ENCODE measurements at places on chromosomes 16 and 17.

- DNase-seq, result no peak
Observed at GRCh38 chr16:52584354-52585320, 37.7 kb upstream of the TOX3 start.

- no peak for DNase-seq
Observed at GRCh38 chr16:50526796-50527195, 21.4 kb upstream of the NKD1 start.

GRCh38 chr17:5201011-5201410 is 9.3 kb upstream of the ZNF594 start:
- no peak for DNase-seq

- DNase-seq, result no peak
Observed at GRCh38 chr16:2335286-2335895, 5.1 kb downstream of the ABCA3 start.

GRCh38 chr16:7361416-7362129 is 28.9 kb downstream of the RBFOX1 start:
- no peak for DNase-seq

- DNase-seq, result peak; percentile 7
Observed at GRCh38 chr16:78227855-78228254, 128.4 kb downstream of the WWOX start.

- no peak for DNase-seq
Observed at GRCh38 chr17:27771586-27771985, 28.7 kb downstream of the NOS2 start.

DNA sequence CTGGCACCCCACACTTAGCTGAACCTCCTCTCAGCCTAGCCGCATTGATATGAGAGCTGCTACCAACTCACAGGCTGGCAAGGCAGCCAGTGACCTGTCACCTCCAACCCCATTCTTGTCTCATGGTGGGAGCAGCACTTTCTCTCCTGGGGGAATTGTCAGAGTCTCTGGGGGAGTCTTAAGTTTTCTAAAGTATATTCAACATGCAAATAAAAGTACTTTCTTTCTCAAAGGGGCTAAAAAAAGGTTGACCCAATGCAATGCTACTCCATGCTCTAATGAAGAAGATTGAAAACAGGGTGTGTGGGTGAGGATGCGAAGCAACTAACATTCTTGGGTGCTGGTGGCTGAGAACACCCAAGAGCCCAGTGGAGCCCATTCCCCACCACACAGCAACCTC is 53.1 kb upstream of the SREBF1 start:
- DNase-seq, result no peak

- DNase-seq, result no peak
Observed at GRCh38 chr17:29124925-29125273, 55.3 kb downstream of the MYO18A start.

DNA sequence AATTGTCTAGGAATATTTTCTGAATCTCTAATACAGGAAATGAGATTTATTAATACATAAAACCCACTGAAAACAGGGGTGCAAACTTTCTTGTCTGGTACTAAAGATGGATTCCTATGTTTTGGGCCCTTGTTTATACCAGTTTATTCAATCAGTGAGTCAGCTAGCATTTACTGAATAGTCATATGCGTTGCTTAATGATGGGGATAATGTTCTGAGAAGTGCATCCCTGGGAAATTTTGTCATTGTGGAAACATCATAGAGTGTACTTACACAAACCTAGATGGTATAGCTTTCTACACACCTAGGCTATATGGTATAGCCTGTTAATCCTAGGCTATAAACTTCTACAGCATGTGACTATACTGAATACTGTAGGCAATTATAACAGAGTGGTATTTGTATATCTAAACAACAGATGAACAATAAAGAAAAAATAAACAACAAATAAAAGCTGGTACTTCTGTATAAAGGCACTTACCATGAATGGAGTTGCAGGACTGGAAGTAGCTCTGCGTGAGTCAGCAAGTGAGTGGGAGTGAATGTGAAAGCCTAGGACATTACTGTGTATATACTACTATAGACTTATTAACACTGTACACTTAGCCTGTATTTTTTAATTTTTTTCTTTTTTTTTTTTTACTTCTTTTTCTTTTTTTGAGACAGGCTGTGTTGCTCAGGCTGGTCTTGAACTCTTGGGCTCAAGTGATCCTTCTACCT is 63.7 kb downstream of the SIAH1 start:
- no peak for DNase-seq

DNA sequence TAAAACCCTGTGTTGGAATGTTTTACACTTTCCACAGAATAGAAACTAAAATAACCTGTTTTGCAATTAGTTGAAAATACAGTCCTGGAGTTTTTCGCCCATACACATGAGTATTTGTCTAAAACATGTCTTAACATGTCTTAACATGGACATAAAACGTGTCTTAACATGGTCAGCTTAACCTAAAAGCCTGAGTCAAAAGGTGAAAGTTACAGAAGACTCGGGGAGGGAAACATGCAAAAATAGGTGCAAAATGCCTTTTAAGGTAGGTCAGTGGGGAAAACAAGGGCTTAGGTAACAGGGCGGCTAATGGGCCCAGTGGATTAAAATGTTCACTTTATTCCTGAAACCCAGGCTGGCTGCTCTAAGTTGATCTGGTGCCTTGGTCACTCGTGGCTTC is 56.1 kb upstream of the RBL2 start:
- DNase-seq, result no peak

DNA sequence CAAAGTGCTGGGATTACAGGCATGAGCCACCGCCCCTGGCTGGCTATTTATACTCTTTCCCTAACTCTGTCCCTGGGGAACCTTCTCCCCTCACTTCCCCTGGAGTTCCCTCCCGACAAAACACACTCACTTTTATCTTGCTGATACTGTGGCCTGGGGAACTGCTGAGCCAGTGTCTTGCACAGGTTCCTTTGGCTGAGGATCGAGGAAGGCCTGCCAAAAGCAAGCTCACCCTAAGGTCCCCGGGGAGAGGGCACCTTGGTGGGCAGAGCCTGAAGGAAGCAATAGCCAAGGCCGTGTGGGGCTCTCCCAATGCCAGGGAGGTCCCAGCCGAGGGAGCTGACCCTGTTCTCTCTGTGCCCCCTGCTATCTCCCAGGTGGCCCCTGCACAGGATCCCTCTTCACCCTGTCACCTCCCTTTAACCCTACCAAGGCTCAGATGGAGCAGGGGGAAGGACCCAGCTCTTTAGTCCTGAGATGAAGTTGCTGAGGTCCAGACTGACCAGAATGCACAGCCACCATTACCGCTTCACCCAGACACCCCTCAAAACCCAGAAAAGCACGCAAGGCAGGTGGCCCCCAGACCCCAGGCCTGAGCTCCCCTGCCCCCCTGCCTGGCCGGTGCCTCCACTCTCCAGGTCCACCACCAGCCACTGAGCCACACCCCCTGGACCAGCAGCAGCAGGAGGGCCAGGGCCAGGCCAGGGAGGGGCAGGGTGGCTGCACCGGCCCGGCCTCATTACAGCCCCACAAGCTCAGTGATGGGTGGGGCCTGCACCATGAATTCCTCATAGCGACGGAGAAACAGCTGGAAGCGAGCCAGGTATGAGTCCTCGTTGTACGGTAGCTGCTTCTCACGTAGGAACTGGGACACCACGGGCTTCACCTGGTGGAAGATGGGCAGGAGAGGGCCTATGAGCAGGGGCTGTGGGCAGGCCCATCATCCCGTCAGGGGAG is 5.1 kb upstream of the FDXR start:
- no peak for DNase-seq

DNA sequence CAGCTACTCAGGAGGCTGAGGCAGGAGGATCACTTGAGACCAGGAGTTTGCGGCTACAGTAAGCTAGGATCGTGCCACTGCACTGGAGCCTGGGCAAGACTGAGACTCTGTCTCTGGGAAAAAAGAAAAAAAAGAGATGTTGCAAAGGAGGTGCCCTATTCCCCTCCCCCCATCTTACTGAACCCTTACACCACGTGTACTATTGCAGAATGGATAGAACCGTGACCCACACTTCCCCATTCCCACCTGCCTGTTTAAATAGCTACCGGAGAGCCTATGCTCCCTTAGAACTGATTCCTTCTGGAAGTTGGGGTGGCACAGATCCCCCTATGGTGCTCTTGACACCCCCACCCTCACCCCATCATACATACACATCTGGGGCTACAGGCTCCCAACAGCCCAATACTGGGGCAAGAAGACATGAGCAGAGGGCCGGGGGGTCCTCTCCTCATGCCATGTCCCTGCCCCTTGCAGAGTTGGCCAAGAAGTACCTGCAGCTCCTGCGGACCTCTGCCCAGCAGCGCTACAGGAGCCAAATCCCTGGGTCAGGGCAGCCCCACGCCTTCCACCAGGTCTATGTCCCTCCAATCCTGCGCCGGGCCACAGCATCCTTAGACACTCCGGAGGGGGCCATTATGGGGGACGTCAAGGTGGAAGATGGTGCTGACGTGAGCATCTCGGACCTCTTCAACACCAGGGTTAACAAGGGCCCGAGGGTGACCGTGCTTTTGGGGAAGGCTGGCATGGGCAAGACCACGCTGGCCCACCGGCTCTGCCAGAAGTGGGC is 35.7 kb downstream of the NLRC5 start:
- DNase-seq, result no peak

GRCh38 chr17:46942441-46943217 is 19.7 kb downstream of the GOSR2 start:
- DNase-seq, result peak; percentile 79

DNA sequence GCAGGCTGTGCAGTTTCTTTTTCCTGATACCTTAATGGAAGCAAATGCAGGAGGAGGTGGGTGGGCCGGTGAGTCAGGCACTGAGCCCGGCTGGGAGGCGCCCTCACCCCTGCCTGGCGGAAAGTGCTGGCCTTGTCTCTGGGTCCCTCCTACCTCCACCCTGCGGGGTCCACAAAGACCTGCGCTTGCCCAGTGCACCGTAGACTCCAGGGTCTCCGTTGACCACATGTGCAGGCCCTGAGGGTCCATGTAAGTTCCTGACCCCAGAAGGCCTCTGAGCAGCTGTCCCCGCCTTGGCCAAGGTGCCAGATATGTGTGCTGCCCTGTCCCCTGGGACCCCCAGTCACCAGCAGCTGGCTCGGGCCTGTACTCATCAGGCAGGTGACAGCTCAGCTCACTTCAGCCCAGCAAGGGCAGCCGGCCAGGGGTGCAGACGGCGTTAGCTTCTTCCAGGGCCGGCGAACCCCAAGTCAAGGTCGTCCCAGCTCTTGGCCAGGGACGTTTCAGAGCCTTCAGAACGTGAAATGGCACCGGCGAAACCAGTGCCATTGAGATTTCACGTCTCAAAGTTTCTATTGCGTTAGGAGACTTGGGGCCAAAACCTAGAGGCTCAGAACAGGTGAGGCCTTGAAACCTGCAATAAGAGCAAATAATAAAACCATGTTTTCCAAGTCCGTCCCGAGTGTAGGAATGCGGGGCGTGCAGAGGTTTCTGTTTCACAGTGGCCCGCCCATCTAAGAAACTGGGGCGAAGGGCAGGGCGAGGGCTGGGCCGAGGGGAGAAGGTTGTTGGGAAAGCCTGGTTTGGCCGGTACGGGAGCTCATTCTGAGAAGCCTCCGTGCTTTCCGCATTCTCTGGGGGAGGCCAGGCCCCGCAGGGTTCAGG is 12.1 kb downstream of the METRNL start:
- no peak for DNase-seq

- peak; percentile 82 for DNase-seq
Observed at GRCh38 chr16:56866955-56867830, 2.2 kb downstream of the SLC12A3 start.

GRCh38 chr17:49520386-49521087 is 25.4 kb downstream of the NGFR start:
- no peak for DNase-seq

- no peak for DNase-seq
Observed at GRCh38 chr17:50458701-50459676, 9.7 kb downstream of the CHAD start.

DNA sequence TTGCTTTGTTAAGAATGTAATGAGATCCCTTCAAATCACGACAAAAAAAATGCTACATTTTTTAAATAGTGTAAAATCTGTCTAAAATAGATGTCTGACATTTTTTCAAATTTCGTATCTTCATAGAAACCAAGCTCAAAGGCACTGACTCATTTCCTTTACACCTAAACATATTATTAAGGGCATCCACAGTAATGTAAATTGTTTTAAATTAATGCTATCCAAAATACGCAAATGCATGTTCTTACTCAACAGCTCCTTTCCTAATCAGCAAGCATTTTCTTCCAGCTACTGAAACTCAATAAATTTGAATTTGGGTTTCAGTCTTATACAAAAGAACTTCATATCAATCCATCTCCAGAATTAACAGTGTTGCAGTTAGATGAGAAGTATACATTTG is 4.3 kb downstream of the C16orf87 start:
- DNase-seq, result no peak

DNA sequence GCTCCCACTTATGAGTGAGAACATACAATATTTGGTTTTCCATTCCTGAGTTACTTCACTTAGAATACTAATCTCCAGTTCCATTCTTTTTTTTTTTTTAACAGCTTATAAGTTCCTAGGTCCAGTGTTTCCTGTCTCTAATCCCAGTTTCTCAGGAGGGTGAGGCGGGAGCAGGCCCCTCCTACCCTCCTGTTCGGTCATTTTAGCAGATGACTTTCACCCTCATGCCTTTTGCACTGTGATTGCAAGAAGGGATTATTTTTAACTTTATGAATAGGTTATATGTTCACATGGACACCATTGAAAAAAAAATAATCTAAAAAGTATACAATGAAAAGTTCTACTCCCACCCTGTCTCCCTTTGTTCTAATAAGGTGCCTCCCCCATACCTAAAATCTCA is 47.6 kb downstream of the CDH1 start:
- DNase-seq, result no peak

- no peak for DNase-seq
Observed at GRCh38 chr16:9328411-9328810, 237.0 kb downstream of the HAPSTR1 start.

DNA sequence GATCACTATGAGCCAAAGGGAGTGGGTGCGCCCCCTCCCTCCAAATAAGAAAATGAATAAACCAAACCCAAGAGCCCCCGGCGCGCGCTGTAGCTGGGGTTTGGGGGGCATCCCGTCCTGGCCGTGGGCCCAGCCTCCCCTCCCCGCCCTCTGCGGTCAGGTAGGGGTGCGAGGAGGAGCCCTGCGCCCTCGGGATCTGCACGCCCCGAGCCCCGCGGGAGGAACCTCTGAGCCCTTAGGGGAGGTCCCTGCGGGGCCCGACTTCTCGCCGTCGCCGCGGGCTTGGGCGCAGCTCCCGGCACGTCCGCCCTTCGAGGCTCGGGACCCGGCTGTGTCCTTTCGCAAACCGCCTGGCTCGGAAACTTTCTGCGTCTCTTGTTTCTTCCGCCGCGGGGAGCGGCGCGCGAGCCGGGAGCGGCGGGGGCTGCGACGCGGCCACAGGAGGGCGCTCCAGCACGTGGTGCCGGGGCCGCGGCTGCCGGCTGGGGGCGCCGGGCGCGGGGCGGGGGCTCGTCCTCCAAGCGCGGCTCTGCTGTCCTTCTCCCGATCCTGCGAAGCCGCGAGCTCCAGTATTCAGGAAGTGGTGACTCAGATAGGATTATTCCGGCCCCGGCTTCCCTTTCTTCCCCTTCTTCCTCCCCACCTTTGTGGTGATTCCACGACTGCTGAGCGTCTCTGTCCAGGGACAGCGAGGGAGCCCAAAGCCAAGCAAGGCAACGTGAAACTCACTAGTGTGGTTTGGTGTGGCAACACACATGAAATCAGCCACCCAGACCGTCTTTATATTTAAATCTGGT is 1.6 kb downstream of the PITPNC1 start:
- peak; percentile 90 for DNase-seq

- DNase-seq, result no peak
Observed at GRCh38 chr16:57299009-57299718, 14.7 kb upstream of the PLLP start.

- no peak for DNase-seq
Observed at GRCh38 chr17:7656958-7657609, 6.4 kb downstream of the ATP1B2 start.
